Activated effector memory CD4-positive, alpha-beta T cell treated with anti-CD3 and anti-CD28 coated beads, Interleukin-2, amount 50 U/mL, for 16 hours (primary cell): ENCODE measurements at places on chromosomes 2 and 18.
A peak's percentile ranks its signal among the peaks of the same experiment; 100 is the strongest.

DNA sequence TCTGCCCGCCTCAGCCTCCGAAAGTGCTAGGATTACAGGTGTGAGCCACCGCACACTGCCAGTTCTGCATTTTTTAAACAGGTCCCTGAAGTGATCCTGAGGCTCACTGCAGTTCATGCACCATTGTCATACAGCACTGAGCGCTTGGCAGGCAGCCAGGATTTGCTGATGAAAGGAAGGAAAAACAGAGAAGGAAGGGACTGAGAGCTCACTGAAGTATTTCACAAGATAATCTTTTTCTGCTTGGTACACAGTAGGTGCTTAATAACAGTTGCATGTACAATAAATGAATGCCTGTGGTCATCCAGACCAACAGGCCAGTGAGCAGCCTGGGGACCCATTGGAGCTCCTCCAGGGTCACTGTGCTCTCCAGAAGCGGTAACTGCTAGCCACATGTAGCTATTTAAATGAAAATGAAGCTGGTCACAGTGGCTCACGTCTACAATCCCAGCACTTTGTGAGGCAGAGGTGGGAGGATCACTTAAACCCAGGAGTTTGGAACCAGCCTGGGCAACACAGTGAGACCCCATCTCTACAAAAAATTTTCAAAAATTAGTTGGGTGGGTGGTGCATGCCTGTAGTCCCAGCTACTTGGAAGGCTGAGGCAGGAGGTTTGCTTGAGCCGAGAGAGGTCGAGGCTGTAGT is 33.1 kb upstream of the SMAD7 start:
- DNase-seq: no peak

GRCh38 chr18:36028859-36029258 is 38.5 kb downstream of the RPRD1A start:
- DNase-seq: no peak

DNA sequence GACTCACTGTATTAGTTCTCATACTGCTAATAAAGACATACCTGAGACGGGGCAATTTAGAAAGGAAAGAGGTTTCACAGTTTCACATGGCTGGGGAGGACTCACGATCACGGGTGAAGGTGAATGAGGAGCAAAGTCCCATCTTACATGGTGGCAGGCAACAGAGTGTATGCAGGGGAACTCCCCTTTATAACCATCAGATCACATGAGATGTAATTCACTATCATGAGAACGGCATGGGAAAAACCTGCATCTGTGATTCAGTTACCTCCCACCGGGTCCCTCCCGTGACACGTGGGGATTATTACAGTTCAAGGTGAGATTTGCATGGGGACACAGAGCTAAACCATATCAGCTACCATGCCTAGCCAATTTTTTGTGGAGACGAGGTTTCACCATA is 168.2 kb downstream of the NEDD4L start:
- no peak for DNase-seq

DNA sequence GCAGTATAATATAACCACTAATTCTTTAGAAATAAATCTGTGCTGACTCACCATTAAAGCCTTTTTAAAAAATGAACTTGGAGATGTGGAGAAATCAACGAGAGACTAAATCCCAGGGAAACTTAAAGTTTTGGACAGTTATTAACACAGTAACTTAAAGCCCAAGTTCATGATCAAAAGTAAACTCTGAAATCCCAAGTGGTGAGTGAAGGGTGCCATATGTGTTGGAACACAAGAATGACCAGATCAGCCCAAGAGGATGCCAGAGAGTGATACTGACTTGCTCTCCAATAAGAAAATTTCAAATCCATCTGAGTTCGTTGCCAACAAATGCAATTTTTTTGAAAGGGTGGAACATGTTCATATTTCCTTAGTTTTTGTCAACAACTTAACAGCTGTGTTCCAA is 838.1 kb upstream of the ACVR2A start:
- no peak for DNase-seq

GRCh38 chr2:134576478-134576877 is 142.3 kb downstream of the TMEM163 start:
- DNase-seq: no peak

DNA sequence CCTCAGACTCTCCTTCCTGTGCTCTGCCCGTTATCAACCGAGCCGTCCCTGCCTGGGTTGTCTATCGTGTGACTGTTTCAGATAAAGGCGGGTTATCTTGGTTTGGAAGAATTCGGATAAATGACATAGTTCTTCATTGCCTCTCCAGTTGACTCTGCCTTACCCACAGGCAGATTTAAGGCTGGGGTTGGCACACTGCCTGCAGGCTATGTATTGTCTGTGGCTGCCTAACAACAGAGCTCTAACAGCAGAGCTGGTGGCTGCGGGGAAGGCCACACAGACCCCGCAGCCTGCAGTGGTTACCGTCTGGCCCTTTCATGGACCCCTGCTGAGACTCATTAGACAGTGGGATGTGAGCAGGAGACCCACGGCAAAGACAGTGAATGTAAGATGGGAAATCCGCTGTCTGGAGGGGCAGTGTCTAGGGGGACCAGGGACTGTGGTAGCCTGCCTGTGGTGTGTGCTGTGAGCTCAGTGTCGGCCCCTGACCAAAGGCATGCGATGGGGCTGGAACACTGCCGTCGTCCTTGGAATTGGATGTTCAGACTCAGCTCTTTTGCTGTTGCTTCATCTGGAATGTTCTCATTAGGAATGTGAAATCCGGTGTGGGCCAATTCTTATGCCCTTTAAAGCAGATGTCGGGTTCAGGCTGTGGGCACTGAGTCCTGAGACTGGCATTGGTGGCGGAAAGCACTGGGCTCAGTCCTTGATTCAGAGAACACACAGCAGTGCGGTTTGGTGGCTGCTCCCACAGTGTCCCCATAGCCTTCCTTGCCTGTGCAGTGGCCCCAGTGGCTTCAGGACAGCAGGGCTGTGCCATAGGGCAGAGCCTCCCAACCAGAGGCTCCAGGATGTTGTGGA is 44.5 kb downstream of the SH3RF3 start:
- no peak for DNase-seq

DNA sequence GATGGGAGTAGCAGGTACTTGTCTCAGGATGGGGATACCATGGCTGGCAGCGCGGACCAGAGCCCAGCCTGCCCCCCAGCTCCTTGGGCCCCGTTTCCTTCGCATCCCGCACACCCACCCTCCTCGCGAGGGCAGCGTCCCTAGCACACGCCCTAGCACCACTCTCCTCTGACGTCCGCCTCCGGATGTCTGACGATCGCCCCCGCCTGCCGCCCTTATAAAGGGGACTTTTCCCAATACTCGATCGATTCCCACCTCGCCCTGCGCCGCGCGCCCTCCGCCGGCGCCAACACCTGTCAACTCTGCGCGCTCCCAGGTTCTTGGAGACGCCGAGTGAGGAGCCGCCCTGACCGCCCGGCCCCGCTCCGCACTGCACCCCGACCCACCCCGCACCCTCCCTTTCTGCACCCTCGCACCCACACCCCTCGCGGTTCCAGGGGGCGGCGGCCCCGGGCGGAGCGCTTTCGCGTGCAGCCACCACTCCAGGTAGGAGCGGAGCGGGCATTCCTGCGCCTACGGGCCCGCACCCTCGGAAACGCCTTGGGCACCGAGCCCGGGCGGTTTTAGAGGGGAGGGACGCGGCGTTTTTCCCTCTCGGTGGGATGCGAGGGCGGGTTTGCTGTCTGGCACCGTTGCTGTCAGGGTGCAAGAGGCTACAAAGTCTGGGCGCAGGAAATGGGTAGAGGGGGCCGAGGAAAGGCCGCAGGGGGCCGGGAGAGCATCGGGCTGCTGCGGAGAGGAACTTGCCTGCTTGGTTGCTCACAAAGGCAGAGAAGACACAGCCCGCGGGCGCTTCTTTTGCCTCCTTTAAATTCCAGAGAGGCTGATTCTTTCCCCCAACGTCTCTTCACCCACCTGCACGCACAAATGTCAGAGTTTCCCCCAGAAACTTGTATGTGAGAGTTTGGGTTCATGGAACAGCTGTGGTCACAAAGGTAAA is at the start of gene SLC5A7:
Gene SLC5A7 (plus strand): TSS at position 247 of the 940 bp plus-strand sequence. CDS start 1,632 bp downstream, outside the sequence.
- no peak for DNase-seq

DNA sequence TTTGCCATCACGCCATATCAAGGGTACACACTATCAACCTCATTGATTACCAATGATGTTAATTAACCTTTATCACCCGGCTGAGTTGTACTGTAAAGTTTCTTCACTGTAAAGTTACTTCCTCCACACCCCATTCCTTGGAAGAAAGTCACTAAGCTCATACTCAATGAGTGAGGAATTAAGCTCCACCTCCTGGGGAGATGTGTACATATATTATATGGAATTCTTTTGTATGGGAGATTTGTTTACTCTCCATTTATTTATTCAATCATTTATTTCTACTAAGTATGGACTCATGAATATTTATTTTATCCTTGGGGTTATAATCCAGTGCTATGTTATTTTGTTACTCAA is 56.8 kb downstream of the C2orf74 start:
- no peak for DNase-seq

- DNase-seq: no peak
Observed at GRCh38 chr2:219331560-219332213, 857 bp downstream of the RESP18 start.

DNA sequence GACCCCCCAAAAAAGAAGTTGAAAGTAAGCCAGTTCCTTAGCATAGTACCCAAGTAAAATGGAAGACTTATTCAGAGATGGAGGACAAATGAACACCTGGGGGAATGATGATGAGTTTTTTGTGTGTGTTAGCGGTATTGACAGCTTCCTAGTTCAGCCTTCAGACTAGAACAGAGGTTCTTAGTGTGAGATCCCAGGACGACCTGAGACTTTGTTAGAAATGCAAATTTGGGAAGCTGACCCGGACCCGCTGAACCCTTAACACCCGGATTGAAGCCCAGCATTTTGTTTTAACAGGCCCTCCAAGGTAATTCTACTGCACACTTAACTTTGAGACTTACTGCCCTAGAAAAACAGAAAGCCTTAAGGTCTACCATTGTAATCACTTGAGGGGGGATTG is 20.3 kb downstream of the SPOPL start:
- no peak for DNase-seq

- DNase-seq: no peak
Observed at GRCh38 chr18:54871231-54871630, 43.0 kb downstream of the RAB27B start.

DNA sequence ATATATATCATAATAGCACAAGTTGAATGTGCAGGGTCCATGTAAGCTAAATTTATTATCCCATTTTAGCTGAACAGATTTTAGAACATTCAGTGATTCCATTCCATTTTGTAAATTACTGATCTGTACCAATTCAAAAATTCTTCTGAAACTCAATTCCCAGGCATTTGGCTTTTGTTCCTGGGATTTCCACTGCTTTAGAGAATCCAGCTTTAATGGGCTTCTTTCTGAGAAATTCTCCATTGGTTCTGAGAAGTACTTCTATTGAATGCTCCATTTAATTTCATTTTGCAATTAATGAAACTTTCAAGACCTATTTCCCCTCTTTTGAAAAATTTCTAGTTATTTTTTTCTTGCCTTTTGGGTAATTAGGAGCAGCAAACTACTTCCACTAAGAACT is 36.8 kb downstream of the BCL2 start:
- DNase-seq: no peak

- no peak for DNase-seq
Observed at GRCh38 chr2:159573846-159574606, 42.3 kb downstream of the BAZ2B start.

- DNase-seq: no peak
Observed at GRCh38 chr2:20035955-20036666, 15.3 kb downstream of the LAPTM4A start.

- DNase-seq: no peak
Observed at GRCh38 chr2:191995285-191995684, 148.4 kb upstream of the CAVIN2 start.

- no peak for DNase-seq
Observed at GRCh38 chr2:121501031-121501430, 29.6 kb upstream of the RNU4ATAC start.

DNA sequence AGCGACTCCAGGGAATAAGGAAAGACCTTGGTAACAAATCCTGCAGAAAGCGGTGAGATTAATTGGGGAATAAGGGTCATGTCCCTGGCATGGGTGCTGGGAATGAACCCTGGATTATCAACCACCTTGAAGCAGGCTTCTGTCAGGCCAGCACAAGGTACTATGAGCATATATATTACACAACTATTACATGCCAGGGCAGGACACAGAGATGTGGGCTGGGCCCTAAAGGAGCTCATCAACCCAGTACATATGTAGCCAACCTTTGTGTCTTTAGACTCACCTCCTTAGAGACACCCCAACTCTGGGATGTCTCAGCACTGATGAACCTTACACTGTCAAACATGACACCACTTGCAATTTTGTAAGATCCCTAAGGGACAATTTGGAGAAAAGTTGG is 3.4 kb downstream of the SFXN5 start:
- no peak for DNase-seq

DNA sequence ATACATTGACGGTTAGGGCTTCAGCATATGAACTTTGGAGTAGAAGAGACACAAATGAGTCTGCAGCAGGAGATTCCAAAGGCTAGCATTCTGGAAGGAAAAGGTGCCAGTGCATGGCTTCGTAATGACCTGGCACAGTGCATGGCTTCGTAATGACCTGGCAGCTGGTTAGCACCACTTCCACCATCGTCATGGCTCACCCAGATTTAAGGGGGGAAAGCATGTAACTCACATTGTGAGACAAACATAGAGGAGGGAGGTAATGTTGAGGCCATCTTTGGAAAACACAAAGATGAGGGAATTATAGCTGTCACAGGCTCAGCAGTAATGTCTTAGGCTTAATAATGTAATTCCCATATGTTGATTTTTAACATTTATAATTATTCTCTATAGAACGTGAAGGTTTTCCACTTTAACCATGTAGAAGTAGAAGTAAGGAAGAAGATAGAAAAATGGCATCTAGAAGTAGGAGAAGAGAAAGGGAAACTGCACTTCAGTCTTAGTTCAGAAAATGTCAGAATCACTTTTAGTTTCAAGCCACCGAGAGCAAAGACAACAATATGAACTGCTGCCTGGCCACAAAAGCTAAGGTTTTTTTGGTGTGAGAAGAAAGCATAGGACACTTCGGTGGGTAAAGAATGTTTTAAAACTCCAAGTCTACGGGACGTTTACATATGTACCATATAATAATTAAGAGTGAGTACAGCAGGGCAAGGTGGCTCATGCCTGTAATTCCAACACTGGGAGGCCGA is 6.8 kb upstream of the STK25 start:
- DNase-seq: no peak

- no peak for DNase-seq
Observed at GRCh38 chr2:224379986-224380385, 21.9 kb downstream of the FAM124B start.

- no peak for DNase-seq
Observed at GRCh38 chr2:5976531-5977065, 284.4 kb downstream of the SOX11 start.

DNA sequence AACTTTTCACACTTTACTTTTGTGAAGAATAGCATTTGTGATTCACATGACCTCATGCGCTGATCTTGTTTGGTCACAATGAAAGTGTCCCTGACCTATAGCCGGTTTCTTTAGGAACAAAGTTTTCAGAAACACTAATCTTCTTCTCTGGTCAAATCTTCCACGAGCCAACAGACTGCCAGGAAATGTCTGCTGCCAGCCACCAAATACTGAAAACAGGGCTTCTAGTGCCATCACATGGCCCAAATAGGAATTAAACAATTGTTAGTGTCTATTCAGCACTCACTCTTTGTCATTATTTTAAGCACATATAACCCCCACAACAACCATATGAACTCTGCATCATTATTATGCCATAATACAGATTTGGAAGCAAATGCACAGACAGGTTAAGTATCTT is 286.5 kb upstream of the SYT4 start:
- no peak for DNase-seq

GRCh38 chr2:30862054-30862651 is 54.9 kb upstream of the CAPN13 start:
- DNase-seq: peak; percentile 72
